ENCODE measurements at places on chromosomes 2 and 18.

DNA sequence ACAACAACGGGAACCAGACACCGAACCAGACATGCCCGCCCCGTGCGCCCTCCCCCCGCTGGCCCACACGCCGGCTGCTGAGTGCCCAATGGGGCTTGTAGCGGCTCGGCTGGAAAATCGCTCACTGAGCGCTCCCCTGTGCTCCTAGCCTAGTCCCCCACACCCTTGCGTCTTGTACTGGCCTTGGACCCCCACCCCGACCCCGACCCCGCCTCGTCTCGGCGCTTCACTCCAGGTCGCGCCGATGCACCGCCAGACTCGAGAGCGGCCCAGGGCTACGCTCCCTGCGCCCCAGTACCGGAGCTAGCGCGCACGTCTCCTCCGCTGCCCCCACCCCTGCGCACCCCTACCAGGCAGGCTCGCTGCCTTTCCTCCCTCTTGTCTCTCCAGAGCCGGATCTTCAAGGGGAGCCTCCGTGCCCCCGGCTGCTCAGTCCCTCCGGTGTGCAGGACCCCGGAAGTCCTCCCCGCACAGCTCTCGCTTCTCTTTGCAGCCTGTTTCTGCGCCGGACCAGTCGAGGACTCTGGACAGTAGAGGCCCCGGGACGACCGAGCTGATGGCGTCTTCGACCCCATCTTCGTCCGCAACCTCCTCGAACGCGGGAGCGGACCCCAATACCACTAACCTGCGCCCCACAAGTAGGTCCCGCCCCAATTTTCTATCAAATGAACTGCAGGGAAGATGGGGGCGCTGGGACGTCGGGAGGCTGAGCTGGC is 1.5 kb downstream of the GAD1 start:
- no peak for DNase-seq

DNA sequence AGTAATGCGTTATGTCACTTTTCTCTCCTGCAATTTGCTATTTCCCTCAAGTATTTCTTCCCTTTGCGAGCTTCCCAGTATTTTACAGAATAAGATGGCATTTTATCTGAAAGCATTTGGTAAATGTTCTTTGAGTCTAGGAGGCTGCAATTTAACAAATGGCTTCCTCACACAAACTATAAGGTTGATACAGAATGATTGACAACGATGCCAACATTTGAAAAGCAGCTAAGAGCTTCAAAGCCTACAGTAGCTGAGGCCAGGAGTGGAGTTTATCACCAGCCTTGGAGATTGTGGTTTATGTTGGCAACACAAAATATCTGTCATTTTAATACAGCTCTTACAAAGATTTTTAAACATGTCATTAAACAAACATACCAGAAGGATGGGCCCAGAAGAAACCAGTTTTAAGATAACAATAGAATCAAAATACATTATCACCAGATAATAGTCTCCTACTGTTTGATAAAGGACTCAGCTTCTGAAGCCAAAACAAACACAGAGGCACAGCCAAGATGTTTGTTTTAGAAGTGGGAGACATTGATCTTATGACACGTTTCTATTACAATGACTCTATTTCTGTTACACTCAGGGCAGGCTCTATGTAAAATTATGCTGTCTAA is 711.4 kb upstream of the ACVR2A start:
- DNase-seq: no peak

DNA sequence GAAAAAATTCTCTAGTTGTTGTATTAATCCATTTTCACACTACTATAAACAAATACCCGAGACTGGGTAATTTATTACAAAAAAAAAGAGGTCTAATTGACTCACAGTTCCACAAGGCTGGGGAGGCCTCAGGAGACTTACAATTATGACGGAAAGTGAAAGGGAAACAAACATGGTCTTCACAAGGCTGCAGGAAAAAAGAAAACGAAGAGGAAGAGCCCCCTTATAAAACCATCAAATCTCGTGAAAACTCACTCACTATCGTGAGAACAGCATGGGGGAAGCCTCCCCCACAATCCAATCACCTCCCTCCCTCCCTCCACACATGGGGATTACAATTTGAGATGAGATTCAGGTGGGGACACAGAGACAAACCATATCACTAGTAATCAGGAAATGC is 61.7 kb upstream of the SPTBN1 start:
- DNase-seq: no peak

GRCh38 chr18:56662502-56662901 is 11.3 kb downstream of the WDR7 start:
- no peak for DNase-seq

DNA sequence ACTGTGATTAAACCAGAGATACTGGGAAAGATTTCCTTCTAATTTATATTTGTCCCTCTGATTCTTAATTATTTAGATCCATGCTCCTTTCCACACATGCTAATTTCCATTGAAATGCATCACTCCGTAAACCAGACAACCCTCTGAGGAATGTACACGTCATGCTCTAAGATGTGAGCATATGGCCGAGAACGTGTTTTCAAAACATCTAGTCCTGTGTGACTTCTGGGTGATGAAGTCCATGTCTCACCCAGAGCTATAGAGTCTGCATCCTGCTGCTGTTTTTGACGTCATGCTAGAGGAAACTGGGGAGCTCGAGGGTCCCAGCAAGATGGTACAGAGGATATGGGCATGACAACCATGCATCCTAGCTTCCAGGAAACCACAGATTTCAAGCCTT is 53.6 kb downstream of the CAPN13 start:
- DNase-seq: no peak

GRCh38 chr2:102336502-102336945 is 19.1 kb upstream of the IL18R1 start:
- no peak for DNase-seq

DNA sequence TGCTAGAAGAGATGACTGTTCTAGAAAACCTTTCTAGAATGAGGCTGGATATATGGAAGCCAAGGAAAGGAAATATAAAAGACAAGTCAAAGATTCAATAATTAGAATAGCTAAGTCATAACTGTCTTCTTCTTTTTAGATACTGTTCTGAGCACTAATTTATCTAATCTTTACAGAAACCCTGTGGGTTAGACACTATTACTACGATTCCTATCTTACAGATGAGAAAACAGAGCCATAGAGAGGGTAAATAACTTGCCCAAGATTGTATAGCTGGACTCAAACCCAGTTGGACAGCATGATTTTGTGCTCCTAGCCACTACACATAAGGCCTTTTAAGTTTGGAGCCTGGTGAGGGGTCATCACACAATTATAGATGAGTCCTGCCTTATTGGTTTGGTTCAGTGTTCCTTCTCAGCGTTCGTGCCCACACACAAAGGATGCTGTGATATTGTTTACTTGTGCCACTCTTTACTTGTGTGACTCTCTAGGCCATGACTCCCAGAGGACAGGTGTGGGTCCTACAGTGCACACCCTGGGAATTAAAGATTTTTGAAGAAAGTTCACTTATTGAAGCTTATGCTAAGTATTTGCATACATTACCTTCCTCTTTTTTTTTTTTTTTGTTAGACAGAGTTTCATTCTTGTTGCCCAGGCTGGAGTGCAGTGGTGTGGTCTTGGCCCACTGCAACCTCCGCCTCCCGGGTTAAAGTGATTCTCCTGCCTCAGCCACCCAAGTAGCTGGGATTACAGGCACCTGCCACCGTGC is 153.7 kb downstream of the PRKCE start:
- no peak for DNase-seq

DNA sequence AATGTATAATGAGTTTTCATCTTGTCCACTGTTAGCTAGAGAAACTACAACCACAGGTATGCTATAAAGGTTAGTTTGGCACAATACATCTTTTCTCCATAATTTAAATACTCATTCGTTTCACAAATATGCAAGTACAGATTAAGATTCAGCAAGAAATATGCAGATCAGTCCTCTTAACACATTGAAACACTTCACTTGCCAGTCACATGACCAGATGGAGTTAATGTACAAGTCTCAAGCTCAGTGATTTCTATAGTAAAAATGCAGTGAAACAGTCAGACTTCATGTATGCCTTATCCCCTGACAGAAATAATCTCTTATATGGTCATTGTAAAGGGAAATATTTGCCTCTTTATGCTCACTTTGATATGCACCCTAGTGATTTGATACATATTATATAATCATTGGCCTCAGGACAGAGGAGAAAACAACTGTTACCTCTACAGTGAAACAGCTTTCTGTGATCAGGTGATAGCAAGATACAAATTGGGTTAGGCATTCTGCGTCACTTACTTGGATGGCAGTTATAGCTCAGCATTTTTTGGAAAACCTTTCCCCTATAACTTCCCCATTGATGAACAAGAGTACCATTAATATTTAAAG is 104.6 kb downstream of the TCF4 start:
- no peak for DNase-seq

DNA sequence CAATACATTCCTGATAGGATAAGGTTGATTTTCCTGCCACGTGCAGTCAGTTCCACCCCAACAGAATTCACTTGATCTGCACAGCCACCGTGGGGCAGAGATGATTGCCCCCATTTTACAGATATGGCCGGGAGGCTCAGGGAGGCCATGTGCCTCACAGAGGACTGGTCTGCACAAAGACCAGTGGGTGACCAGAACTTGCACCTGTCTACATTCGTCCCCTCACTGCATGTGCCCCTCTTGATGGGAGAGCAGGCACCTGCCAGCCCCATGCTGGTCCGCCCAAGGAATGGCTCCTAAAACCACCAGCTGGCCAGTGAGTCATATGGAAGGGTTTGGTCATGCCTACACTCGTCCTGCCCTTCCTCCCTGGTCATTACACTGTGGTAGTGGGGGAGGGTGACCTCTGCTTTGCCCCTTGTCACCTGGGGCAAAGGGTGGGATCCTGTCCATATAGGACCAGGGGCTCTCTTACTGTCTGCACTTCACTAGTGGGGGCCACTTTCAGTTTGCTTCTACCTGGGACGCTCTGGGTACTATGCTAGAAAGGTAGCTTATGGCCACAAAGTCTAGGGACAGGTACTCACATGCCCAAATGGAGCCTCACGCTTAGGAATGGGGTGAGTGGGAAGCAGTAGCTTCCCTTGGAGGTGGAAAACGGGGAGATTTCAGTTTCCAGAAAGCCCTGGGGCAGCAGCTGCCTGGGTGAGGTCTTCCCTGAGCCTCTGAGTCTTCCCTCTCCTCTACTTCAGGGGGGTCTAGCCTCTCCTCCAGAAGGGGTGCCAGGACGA is 14.7 kb downstream of the RRM2 start:
- no peak for DNase-seq

DNA sequence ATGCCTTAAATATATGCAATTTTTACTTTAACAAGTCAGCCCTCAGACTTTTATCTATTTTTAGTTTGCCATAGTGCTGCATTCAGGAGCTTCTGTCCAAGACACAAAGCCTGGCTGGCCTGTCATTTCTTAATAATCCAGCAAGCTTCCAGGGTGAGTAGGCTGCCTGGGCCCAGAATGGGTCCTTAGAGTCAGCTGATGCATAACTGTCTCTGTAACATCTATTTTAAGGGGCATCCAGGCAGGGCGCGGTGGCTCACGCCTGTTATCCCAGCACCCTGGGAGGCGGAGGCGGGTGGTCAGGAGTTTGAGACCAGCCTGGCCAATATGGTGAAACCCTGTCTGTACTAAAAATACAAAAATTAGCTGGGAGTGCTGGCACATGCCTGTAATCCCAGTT is 11.8 kb upstream of the GNLY start:
- DNase-seq: no peak

DNA sequence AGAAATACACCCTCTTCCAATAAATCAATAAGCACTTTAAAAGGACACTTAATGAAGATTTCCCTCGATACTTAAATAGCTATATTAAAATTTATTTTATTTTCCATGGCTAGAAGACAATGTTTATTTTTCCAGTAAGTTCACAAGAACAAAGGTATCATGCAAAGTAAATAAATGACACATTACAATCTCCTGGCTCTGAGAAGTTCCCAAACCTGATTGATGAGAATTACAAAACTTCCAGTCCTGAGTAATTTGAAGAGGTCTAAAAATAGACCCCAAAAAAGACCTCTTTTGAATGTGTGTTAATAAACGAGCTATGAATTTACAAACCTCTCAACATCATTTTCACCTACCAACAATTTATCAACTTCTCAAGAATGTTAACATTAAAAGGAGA is 1.5 kb upstream of the PEX13 start:
- DNase-seq: no peak

DNA sequence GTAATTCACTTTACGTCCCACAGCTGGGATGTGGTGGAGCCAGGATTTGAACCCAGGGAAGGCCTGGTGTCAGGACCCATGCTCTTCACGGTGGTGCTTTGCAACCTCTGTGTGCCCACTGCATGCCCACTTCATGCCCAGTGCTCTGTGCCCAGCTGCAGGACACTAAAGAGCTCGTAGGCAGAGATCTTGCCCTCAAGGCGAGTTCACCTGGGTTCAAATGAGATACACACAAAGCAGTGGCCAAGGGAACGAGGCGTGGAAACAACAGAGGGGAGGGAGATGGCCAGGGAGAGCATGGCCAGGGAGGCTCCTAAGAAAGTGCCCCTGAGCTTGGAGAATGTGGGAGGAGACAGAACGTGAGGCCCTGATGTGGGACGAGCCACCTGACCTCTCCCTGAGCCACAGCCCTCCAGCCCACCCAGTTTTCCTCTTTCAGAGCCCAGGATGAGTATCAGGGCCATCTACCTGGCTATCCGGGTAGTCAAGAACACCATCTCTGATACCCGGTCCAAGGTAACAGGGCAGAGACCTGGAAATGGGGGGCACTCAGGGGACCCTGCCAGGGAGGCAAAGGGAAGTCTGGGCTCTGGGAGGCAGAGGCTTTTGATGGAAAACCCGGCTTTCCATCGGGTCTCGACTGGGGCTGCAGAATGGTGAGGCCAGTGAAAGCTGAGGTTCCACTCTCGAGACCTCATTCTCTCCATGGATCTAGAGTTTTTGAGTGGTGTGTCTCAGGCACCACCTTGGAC is 20.4 kb downstream of the MROH2A start:
- no peak for DNase-seq

- DNase-seq: no peak
These were observed 3.4 kb upstream of the NARS1 start for GRCh38 chr18:57624988-57625387.

GRCh38 chr2:72695676-72696075 is 130.2 kb downstream of the EXOC6B start:
- DNase-seq: no peak

DNA sequence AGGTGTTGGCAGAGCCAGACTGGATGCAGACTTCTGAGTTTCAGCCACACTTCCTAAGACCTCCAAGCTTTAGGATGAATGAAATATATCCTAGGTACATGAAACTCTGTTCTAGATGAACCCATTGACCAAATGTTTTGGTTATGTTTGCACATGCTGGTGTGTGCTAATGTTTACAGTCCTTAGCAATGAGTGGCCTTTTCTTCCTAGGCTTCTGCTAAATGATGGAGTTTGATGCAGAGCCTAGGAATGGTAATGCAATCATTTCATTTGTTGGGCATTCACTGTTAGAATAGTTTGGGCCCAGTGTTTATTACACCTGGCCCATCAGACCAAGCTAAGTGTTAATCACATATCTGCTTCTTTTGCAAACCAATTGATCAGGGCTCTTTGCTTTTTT is 464.7 kb downstream of the MEIS1 start:
- DNase-seq: no peak

- no peak for DNase-seq
These were observed 761 bp upstream of the IDH1 start for GRCh38 chr2:208255557-208256106.

GRCh38 chr2:44086629-44087028 is 82.0 kb upstream of the PPM1B start:
- DNase-seq: no peak

All from activated CD8-positive, alpha-beta memory T cell treated with anti-CD3 and anti-CD28 coated beads for 4 hours (primary cell).